ENCODE measurements at places on chromosomes 16 and 17. TPM values are rescaled to one million over a fixed set of nuclear protein-coding genes. Genes with fewer than 3 reads are reported as not detected.

The TENT4B gene
- polyA plus RNA-seq: 3.4 TPM

The ASGR2 gene
- 0.60 TPM for polyA plus RNA-seq

The CENPN gene
- 7.8 TPM for polyA plus RNA-seq

The MARVELD3 gene
- not detected for polyA plus RNA-seq

The CAMKK1 gene
- polyA plus RNA-seq: 0.53 TPM

The TEX19 gene
- 0.36 TPM for polyA plus RNA-seq

The PIRT gene
- polyA plus RNA-seq: not detected

The NACA2 gene
- not detected for polyA plus RNA-seq

The CCL15 gene
- polyA plus RNA-seq: not detected

The MGAT5B gene
- not detected for polyA plus RNA-seq

The ITPRIPL2 gene
- 4.7 TPM for polyA plus RNA-seq

The SAMD14 gene
- 0.15 TPM for polyA plus RNA-seq

The PIK3R6 gene
- polyA plus RNA-seq: 7.7 TPM

The MMP25 gene
- polyA plus RNA-seq: 0.40 TPM

The CTU2 gene
- polyA plus RNA-seq: 12.1 TPM

The ZNF213 gene
- polyA plus RNA-seq: 1.9 TPM

The GAS7 gene
- 1.7 TPM for polyA plus RNA-seq

The MT1F gene
- 9.7 TPM for polyA plus RNA-seq

The CRYM gene
- not detected for polyA plus RNA-seq

Measured in IgD-negative memory B cell (primary cell).